HT-29 (cell line): ENCODE measurements at places on chromosomes 3 and 15. TPM values are rescaled to one million over a fixed set of nuclear protein-coding genes. Genes with fewer than 3 reads are reported as not detected.

The FMN1 gene
- 9.4 and 11.5 TPM in 2 replicates for total RNA-seq

The SEMA3G gene
- total RNA-seq: 0.15 and 0.31 TPM in 2 replicates

The SEMA3F gene
- total RNA-seq: 14.6 and 16.5 TPM in 2 replicates

The POPDC2 gene
- 0.16 and 0.71 TPM in 2 replicates for total RNA-seq

The CCRL2 gene
- total RNA-seq: 7.4 and 9.7 TPM in 2 replicates

The C3orf85 gene
- 0.46 TPM in 1 of 2 replicates, not detected in the other for total RNA-seq

The C3orf49 gene
- not detected in 2 replicates for total RNA-seq

The IL17RD gene
- total RNA-seq: 0.10 and 0.13 TPM in 2 replicates

The SPATA12 gene
- total RNA-seq: 0.05 and 0.86 TPM in 2 replicates

The FBXL2 gene
- not detected in 2 replicates for total RNA-seq

The CP gene
- total RNA-seq: 0.57 TPM in 1 of 2 replicates, not detected in the other

The CCR3 gene
- not detected in 2 replicates for total RNA-seq

The MESP2 gene
- total RNA-seq: 0.15 TPM in 1 of 2 replicates, not detected in the other

The CTSH gene
- total RNA-seq: 492 and 536 TPM in 2 replicates

The SELENOS gene
- 56.6 and 67.1 TPM in 2 replicates for total RNA-seq

The ANKRD63 gene
- total RNA-seq: not detected in 2 replicates

The PRSS50 gene
- not detected in 2 replicates for total RNA-seq

The TOPAZ1 gene
- total RNA-seq: not detected in 2 replicates

The FRMD5 gene
- 4.3 and 5.8 TPM in 2 replicates for total RNA-seq

The SLC35G2 gene
- 1.1 and 1.3 TPM in 2 replicates for total RNA-seq

The ACKR4 gene
- 0.37 and 0.43 TPM in 2 replicates for total RNA-seq

The STRA6 gene
- total RNA-seq: 14.3 and 14.7 TPM in 2 replicates

The TMEM44 gene
- 30.4 and 30.6 TPM in 2 replicates for total RNA-seq

The TRANK1 gene
- total RNA-seq: 0.13 and 6.4 TPM in 2 replicates

The GHSR gene
- total RNA-seq: not detected in 2 replicates

The GRM7 gene
- 0.08 TPM in 1 of 2 replicates, not detected in the other for total RNA-seq

The LRRC31 gene
- total RNA-seq: 0.29 and 0.48 TPM in 2 replicates

The ARL14 gene
- total RNA-seq: 4.3 and 7.5 TPM in 2 replicates

The RASGRF1 gene
- total RNA-seq: 2.5 and 4.2 TPM in 2 replicates

The AQP9 gene
- total RNA-seq: not detected in 2 replicates

The SGO1 gene
- total RNA-seq: 4.9 and 5.1 TPM in 2 replicates

The CPEB1 gene
- not detected in 2 replicates for total RNA-seq

The TMEM207 gene
- total RNA-seq: not detected in 2 replicates

The SYNPR gene
- total RNA-seq: not detected in 2 replicates

The KBTBD13 gene
- total RNA-seq: not detected in 2 replicates

The RCN2 gene
- 50.5 and 56.7 TPM in 2 replicates for total RNA-seq

The C15orf39 gene
- 59.0 and 76.6 TPM in 2 replicates for total RNA-seq

The IL12A gene
- 0.34 TPM in 1 of 2 replicates, not detected in the other for total RNA-seq

The CCK gene
- total RNA-seq: 0.23 TPM in 1 of 2 replicates, not detected in the other

The ANKDD1A gene
- 0.60 and 0.71 TPM in 2 replicates for total RNA-seq

The DUOX2 gene
- total RNA-seq: 0.08 TPM in 2 replicates

The DUT gene
- total RNA-seq: 53.0 and 57.1 TPM in 2 replicates
